ENCODE measurements at places on chromosomes 2 and 18.

DNA sequence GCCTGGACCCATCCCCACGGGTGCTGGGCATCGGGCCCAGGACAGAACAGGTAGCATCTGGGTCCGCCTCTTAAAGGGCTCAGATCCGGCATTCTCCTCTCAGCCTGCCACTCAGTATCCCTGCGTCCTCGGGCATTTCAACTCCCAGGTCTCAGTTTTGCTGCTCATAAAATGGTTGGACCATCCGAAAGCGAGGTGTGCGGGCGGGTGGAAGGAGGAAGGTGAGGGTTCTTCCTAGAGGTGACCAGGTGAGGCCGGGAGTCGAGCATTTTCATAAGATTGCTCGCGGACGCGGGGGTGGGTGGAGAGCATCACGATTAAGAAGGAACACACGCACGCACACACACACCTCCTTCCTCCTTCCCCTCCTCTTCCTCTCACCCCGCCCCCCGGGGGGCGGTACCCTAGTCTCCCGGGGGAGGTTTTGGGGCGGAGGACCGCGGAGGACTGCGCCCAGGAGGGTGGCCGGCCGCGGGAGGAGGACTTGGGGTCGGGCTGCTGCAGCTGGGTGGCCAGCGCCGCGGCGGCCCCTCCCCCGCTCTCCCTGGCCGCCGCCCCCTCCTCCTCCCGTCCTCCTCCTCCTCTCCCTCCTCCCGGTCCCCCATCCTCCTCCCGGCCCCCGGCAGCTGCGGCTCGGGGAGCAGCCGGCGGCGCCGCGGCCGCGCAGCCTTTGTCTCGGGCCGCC is 97.9 kb upstream of the GPR45 start:
- DNase-seq, result peak; percentile 15

- no peak for DNase-seq
Measured at GRCh38 chr2:237198164-237198855, 112.6 kb downstream of the COPS8 start.

DNA sequence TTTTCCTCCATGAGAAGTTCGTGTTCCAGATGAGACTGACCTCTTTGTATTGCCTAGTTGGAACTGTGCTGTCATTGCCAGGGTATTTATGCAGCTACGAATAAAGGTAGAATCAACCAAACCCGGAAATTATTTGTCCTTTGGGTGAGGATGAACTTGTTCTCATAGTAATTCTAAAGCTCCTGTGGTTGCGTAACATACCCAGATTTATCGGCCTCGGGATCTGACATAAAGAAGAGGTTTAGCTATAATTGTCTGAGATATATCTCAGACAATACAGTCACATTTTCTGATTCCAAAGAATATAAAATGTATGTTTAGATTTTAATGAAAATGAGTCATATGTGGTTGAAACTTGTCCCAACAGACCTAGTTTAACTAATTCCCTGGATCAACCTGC is 628.7 kb upstream of the LINC00305 start:
- DNase-seq, result no peak

- DNase-seq, result no peak
Measured at GRCh38 chr2:13522917-13523821, 806.4 kb downstream of the TRIB2 start.

GRCh38 chr18:400456-400855 is 100.0 kb downstream of the COLEC12 start:
- no peak for DNase-seq

- DNase-seq, result no peak
Measured at GRCh38 chr2:172066394-172066886, 18.9 kb upstream of the DLX1 start.

GRCh38 chr2:21019678-21020021 is 24.2 kb downstream of the APOB start:
- no peak for DNase-seq

GRCh38 chr18:26462355-26462754 is 86.0 kb downstream of the KCTD1 start:
- DNase-seq, result no peak

DNA sequence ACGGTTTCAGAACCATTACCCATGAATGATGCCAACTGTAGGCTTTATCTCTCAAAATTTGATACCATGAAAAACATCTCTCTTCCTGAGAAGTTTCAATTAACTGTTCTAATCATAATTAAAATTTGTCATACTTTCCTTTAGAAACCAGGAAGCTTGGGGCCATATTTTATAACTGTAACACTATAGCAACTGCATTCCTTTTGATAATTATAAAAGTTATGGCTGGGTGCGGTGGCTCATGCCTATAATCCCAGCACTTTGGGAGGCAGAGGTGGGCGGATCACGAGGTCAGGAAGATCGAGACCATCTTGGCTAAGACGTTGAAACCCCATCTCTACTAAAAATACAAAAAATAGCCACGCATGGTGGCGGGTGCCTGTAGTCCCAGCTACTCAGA is 70.6 kb downstream of the DNAH7 start:
- DNase-seq, result no peak

DNA sequence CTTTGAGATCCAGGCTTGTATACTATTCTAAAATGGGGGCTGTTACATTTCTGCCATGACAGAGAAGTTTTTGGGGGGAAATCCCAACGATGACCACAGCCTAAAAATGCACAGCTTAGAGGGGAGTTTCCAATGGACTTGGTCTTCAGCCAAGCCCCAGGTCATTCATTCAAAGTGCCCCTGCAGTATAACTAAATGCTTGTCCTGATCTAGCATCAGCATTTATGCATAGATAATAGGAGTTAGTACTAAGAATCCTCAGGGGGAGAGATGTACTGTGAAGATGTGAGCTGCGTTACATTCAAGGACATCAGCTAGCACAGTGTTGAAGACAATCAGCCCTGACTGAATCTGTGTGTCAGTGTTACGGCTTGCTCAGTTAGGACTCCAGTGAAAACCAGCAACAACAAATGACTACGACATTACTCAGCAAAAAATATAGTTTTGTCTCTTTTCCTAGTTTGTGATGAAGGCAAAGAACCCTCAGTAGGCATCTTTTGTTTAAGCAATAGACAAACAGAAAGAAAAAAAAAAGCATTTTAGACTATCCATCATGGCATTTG is 160.9 kb downstream of the ZEB2 start:
- no peak for DNase-seq

DNA sequence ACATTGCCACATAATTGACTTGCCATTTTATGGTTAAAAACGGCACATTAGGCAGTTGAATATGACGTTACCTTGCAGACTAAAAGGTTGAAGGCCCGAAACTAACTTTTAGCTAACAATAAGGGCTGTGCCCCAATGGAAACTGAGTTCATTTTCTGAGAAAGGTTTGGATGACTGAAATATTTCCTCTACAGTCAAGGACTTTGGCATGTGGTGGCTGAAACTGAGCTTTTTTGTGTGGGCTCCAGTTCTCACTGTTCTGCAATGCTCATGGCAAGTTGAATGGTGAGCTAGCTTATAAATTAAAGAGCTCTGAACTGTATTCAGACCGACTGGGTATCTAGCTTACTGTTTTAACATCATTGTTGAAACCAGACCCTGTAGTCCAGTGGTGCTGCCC is 23.8 kb upstream of the TXNDC2 start:
- DNase-seq, result no peak

DNA sequence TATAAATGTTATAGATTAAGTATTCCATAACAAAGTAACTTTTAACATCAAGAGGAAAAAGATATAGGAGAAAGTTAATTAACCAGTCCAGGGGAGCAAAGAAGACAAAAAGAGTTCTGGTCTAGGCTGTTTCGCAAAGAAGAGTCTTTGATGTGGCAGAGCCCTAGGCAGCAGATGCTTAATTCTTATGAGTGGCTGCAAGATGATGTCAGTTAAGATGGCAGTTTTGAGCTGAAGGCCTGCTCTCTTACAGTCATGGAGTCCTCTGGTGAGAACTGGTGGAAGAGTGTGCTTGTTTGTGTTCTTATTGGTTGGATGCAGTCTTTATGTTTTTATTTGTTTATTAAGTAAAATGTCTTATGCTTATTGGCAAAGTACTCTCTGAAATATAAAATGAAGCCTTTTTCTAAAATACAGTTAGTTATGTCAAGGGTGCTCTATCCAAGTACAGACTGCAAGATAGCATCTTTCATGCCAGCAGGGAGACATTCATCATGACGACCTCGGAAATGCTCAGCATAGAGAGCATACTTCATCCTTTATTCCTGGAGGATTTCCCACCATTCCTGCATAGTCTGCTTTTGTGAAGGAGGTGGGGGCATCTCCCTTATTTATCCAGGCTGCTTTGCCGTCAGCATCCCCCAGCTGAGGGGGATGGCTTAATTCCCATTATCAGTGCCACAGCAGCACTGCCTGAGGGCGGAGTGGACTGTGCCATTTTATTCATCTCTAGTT is 38.9 kb upstream of the SERPINE2 start:
- no peak for DNase-seq

- DNase-seq, result no peak
Measured at GRCh38 chr2:190094316-190094871, 31.9 kb upstream of the MSTN start.

DNA sequence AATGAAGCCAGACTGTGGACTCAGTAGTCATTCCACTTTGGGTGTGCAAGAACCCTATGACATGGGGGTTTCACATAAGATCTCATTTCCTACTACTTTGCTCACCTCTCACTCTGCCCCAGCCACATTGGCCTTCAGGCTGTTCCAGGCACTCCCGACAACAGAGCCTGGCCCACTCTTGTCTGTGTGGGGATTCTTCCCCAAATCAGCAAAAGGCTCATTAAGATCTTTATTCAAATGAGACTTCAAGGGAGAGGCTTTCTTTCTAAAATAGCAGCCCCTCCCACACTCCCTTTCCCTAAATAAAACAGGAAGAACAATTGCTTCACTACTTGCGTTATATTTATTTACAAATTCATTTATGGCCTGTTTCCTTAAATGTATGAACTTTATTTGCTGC is 3.5 kb upstream of the CDC42EP3 start:
- DNase-seq, result no peak

DNA sequence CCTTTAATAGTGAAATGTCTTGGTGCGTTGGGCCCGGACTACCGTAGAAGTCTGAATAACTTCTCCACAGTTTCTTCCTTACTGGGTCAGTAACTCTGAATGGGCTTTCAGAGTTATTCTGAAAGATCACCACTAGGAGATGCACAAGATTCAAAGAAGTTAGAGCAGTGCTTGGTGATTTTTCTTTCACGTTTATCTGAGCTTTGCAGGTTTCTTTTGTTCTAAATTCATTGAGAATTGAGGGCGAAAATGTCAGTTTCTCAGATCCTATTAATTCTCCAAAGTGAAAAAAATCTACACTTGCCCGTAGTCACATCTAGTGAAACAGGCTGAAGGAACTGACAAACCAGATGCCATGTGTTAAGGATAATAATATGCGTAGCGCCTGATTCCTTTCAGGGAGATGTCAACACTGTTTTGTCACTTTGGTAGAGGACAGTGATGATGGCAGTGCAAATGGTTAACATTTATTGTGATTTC is 70.1 kb downstream of the QPCT start:
- peak; percentile 38 for DNase-seq

GRCh38 chr18:24181806-24182205 is 42.9 kb downstream of the CABYR start:
- no peak for DNase-seq

- no peak for DNase-seq
Measured at GRCh38 chr2:232315049-232315922, 63.3 kb upstream of the ALPP start.

DNA sequence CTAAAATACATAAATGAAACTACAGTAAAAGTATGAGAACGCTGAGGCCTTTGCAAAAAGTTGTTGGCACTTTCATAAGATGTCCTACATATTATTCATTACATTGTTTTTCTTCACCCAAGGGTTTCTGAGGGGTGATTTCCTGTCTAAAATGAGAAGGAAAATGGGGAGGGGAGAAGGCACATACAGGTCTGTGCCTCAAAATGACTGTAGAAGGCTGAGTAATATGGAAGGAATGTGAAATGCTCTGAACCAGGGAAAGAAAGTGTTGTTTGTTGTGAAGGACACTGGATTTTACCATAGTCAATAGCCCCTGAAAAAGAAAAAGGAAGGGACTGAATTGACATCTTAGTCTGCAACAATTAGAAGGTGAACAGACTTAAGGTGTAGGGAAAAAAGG is 99.5 kb upstream of the RNF152 start:
- no peak for DNase-seq

- DNase-seq, result no peak
Measured at GRCh38 chr2:1743396-1744150, 742 bp downstream of the PXDN start.

DNA sequence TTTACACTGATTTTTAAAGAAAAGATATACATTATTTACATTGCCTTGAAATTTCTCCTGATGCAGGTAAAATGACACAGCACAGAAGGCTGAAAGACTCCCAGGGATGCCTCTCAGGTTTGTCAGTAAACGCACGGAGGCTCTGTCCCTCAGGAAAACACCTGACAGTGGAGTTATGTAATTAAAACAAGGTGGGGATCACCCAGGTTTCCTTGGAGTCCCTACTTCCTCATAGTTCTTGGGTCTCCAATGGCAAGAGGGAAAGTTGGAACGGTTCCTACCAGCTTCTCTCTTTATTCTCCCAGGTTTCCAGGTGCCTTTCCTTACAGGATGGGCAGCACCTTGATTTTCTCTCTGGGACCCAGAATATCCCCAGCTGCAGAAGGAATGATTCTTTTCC is 654.8 kb downstream of the SLC4A3 start:
- DNase-seq, result no peak

DNA sequence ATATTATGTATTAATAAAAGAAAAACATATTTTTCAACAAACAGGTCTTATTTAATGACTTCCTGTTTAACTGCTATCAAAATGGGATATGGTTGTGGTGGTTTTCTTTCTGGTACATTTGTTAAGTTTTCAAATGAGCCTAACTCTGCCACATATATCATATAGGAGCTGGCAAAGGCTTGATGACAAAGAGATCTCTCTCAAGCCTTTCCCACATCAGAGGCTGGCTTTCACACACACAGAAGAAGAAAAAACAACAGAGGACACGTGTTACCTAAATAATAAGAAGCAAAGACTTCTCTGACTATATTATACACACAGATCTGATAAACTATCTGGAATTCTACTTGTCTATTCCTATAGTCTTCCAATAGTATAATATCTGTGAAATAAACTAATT is 46.1 kb downstream of the CFAP36 start:
- DNase-seq, result no peak

DNA sequence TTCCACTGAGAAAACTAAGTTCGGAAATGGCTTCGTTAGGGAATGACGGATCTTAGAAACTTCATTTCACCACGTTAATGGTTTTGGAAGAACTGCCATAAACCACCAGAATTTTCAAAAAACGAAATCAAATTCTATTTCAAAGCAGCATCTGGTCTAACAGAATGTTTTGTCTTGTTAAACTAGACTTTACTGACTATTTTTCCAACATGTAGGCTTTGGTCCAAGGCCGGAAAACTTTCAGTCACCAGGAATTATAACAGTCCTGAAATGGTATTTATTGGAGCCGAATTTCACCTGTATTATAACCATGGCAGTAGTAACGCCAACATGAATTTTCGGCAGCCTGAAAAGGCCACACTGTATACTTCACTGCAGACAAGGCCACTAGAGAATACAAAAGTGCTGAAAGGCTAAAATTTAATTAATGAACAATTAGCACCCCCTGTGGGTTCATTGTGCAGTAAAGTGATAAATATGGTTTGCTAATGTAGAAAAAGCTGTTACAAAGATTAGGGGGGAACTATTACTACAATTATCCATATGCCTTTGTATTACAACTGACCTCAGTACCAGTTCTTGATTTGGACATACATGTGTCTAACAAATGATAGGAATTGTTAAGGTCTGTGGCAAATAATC is 116.4 kb downstream of the ZNF521 start:
- no peak for DNase-seq
